Thymus (tissue), 14 donors: ENCODE measurements at places on chromosomes 6 and 20. TPM values are rescaled to one million over a fixed set of nuclear protein-coding genes. Genes with fewer than 3 reads are reported as not detected.

DNA sequence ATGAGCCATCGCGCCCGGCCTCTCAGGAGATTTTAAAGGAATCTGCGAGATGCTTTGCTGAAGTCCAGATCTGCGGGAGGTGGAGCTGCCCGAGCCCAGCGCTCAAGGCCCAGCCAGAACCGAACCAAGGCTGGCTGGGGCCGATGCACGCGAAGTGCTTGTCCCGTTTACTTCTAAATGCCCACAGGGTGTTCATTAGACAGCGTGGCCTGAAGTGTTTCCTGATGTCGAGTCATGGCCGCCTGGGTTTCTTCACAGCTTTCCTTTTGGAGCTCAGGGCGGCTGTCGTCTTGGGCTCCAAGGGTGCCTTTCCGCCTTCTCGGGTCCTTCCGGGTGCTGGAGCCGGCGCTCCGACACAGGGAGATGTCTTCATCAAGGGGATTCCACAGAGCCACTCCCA is 25.1 kb upstream of the CCR6 start:
- no peak for DNase-seq

- no peak for DNase-seq
These were observed 5.8 kb upstream of the IRAK1BP1 start for GRCh38 chr6:78861509-78861908.

GRCh38 chr6:42068173-42068572 is 17.8 kb downstream of the TAF8 start:
- DNase-seq = no peak

The CD93 gene
- 19.8 TPM for total RNA-seq

DNA sequence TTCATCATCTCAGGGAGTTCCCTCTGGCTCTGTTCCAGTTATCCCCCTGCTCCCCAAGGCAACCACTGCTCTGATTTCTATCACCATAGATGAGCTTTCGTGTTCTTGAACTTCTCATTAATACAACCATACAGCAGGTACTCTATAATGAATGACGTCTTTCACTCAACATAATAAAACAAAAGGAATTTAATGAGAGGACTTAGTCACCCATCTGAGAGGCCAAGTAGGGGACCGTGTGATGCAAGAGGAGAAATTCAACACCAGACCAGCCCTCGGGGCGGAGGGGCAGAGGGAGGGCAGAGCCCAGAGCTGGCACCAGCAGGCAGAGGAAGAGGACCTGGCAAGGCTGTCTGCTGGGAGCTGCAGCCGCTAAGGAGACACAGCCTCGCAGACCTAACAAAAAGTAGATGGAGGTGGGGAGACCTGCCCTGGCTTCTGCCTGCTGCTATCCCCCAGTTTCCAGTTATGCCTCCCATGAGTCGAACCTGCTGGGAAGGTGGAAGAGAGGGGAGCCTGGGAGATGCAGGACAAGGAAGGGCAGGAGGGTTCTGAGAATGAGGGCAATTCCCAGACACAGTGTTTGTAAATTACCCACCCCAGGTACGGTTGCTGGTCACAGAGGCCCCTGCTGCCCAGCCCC is 13.8 kb downstream of the CCN5 start:
- DNase-seq = no peak

The TMC2 gene
- total RNA-seq = not detected

The EYA4 gene
- total RNA-seq = 6.2 TPM

The TRIM31 gene
- total RNA-seq = 0.28 TPM

GRCh38 chr6:25447570-25447929 is 168.4 kb downstream of the CARMIL1 start:
- no peak for DNase-seq

The SEMG1 gene
- 0.24 TPM for total RNA-seq

GRCh38 chr6:30480536-30481156 is 8.7 kb upstream of the HLA-E start:
- DNase-seq = no peak

- no peak for DNase-seq
These were observed 709 bp upstream of the ZNF76 start for GRCh38 chr6:35258858-35259193.

The OR2W1 gene
- total RNA-seq = not detected
